Substantia nigra (tissue), 51 donors: ENCODE measurements at places on chromosomes 6 and 20.
A peak's percentile ranks its signal among the peaks of the same experiment; 100 is the strongest.

- DNase-seq, result no peak
Measured at GRCh38 chr20:36932476-36933426, 18.8 kb downstream of the SAMHD1 start.

DNA sequence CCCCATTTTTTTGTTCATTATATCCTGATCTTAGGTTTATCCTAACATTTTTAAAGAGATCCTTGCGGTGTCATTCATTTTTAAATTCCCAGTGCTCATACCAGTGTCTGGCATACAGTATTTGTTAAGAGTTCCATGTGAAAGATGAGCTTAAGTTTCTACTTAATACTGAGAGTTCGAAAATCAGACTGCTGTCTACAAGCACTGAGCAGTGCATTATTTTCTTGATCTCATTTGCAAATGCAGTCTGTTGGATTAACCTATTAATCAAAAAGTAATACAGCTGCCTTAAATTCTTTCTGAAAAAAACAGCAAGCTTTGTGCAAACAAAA, 663 bp downstream of the COQ3 start:
- DNase-seq, result no peak

DNA sequence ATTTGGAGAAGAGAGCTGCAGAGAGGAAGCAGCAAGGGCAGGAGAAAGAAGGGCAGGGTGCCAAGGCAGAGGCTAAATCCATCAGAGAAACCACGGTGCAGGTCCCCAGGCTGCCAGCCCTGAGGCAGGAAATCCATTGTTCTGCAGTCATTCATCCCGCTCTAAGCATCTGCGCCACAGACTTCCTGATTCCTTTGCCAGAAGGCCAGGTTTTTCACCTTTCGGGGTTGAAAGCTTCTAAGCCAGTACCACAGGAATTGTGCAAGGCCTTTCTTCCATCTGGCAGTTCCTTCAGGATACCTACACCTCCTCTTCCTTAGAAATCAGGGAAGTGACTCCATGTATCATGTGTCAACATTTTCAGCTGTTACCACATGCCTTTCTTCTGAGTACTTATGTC, 45.6 kb downstream of the ADGRF5 start:
- no peak for DNase-seq

GRCh38 chr20:38829296-38829875, 23.9 kb downstream of the PPP1R16B start:
- DNase-seq, result no peak

DNA sequence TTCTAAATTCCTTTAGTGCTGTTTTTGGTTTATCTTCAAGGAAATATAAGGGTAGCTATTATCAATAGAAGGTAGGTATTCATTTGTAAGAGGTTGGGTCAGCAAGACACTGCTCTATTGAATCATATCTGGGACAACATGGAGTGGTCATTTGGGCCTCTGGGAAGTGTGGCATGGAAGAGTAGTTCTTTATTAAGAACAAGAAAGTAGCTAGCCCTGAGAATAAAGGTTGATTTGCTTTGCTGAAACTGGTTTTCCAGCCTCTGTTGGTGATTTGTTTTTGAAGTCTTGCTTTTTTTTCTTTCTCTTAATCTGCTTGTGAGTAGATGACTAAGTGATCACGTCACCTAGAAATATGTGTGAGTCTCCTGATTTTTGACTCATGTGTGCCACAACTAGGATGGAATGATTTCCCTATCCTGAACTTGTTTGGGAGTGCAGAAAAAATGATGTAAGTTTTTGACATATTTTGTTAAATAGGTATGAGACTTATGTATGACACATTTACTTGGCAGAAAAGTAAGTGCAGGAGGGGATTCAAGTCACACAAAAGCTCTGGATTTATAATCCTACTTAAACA, 381.8 kb downstream of the CENPW start:
- DNase-seq, result no peak

GRCh38 chr6:25488156-25488555, 163.9 kb upstream of the SCGN start:
- no peak for DNase-seq

- DNase-seq, result no peak
Measured at GRCh38 chr6:45687570-45687969, 309.8 kb upstream of the SUPT3H start.

DNA sequence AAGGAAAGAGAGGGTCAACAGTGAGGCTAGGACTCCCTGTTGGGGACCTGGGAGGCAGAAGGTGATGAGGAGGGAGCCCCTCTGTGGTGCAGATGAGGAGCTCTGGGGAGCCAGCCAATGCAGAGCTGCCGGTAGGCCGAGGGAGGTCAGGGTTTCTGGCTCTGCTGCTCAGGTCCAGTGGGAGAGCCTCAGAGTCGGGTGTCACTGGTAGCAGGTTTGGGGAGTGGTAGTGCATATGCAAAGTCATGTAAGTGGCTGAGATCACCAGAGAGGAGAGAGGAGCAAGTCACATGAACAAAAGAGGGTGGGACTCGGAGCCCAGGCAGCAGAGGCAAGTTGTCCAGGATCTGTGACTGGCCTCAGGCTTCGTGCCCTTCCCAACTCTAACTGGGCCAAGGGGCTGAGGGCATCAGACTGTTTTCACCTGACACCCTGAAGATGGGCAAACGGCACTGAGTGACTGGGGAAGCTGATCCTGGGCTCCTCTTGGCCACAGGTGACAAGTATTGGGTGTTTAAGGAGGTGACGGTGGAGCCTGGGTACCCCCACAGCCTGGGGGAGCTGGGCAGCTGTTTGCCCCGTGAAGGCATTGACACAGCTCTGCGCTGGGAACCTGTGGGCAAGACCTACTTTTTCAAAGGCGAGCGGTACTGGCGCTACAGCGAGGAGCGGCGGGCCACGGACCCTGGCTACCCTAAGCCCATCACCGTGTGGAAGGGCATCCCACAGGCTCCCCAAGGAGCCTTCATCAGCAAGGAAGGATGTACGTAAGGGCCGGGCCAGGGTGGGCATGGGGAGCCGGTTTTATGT, 6.6 kb downstream of the MMP24OS start:
- no peak for DNase-seq

DNA sequence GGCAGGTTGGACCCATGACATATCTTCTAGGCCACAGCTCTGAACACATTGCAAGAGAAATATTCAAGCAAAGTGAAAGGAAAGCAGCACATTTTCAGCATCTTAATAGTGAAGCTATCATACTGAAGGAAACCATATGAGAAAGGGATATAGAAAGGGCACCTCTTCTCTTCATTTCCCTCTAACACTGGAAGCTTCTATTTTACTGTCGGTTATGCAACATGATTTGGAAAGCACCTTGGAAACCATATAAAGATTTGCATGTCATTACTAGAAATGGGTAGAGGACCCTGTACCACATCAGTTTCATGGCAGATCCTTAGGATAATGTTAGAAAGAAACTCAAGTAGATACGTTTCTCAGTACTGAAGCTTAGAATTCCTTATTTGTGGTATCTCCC, 70.5 kb upstream of the HMGN3 start:
- DNase-seq, result no peak

GRCh38 chr6:162621246-162621645, 106.3 kb downstream of the PRKN start:
- DNase-seq, result no peak

DNA sequence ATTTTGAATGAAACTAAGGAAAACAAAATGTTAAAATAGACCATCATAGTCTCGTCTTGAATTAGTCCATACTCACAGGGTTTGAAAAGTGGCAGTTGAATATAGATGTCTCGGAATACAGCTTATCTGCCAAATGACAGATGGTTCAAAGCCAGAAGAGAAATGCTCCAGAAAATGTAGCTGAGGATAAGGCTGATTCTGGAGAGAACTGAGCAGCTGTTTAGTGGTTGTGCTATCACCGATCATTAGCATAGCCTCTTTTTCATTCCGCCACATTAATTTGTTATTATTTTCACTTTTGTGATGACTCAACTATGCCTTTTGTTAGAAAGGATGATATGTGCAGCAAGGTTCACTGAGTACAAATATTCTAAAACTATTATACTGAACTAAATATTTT, 390.2 kb upstream of the MAN1A1 start:
- DNase-seq, result no peak

- no peak for DNase-seq
Measured at GRCh38 chr20:35826397-35826998, 54.7 kb downstream of the PHF20 start.

- DNase-seq, result no peak
Measured at GRCh38 chr20:36173451-36173933, 19.0 kb downstream of the EPB41L1 start.

DNA sequence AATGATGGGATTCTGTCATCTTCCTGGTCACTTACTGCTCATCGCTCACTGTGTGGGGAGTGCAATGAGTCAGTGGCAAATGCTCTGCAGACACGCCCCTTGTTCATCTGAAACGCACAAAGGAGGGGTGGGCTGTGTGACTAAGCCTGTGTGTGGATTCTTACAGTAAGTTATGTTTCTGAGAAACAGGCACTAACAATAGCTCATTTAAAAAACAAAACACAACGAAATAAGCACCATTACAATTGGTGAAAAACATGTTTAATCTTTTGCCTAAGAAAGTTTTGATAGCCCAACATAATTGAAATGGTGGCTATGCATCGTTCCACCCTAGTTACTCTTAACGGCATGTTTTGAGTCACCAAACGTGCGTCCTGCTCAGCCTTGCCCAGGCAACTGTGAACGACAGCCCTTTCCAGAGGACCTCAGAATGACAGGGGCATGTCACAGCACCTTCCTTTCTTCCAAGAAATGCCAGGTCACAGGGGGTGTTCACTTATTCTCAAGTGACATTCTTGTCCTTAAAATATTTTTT, 118.4 kb upstream of the SGK1 start:
- DNase-seq, result peak; percentile 53

GRCh38 chr20:39458452-39458851, 496.3 kb downstream of the DHX35 start:
- no peak for DNase-seq

DNA sequence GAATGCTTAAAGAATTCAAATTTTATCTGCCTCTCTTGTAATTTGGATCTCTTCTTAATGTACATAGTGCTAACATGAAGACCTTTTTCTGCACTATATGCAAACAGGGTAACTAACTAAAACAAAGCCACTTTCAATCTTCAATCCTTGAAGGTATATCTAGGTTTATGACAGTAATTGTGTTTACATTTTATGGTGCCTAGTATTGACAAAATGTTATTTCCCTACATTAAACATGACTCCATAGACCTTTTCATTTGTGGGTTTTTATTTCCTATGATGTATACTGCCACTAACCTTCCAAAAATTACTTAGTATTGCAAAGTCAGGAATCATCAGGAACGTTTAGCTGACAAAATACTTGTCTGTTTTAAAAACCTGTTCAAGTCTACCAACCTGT, 95.9 kb downstream of the B3GAT2 start:
- DNase-seq, result no peak

- DNase-seq, result no peak
Measured at GRCh38 chr6:119390247-119390793, 40.8 kb upstream of the MAN1A1 start.

GRCh38 chr20:50523552-50524167, 13.5 kb downstream of the PTPN1 start:
- DNase-seq, result no peak

GRCh38 chr6:84390334-84390733, 162.9 kb upstream of the CEP162 start:
- no peak for DNase-seq

- no peak for DNase-seq
Measured at GRCh38 chr20:23367770-23368169, 5.8 kb downstream of the GZF1 start.

GRCh38 chr6:159998538-159998937, 29.7 kb downstream of the IGF2R start:
- DNase-seq, result no peak

GRCh38 chr6:94417363-94417762, 998.0 kb upstream of the EPHA7 start:
- DNase-seq, result no peak

- no peak for DNase-seq
Measured at GRCh38 chr6:84457276-84457675, 229.8 kb upstream of the CEP162 start.

DNA sequence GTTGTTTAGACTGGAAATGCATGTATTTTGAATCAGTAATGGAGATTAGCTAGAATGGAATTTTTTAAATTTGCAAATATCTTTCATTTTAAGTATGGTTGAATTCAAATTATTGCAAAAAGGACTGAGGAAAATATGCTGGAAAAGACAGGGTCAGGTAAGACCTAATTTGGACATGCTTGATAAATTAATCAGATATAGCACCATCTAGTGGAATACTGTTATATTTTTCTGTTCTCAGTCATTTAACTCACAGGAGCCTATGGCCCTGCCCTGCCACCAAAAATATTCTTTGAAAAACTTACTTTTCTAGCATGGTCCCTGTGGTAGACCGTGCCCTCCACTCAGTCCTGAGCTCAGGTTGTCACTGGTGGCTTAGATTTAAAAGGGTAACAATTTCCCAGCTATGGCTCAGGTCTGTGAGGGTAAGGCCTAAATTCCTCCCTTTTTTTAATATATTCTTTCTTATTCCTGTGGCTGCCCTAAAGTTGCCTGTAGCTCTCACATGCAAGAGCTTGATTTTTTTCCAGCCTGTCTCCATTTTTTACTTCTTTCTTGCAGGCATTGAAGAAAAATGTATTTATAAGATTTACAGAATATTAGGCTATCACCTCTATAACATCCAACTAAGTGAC, 25.3 kb upstream of the KIAA1586 start:
- no peak for DNase-seq

DNA sequence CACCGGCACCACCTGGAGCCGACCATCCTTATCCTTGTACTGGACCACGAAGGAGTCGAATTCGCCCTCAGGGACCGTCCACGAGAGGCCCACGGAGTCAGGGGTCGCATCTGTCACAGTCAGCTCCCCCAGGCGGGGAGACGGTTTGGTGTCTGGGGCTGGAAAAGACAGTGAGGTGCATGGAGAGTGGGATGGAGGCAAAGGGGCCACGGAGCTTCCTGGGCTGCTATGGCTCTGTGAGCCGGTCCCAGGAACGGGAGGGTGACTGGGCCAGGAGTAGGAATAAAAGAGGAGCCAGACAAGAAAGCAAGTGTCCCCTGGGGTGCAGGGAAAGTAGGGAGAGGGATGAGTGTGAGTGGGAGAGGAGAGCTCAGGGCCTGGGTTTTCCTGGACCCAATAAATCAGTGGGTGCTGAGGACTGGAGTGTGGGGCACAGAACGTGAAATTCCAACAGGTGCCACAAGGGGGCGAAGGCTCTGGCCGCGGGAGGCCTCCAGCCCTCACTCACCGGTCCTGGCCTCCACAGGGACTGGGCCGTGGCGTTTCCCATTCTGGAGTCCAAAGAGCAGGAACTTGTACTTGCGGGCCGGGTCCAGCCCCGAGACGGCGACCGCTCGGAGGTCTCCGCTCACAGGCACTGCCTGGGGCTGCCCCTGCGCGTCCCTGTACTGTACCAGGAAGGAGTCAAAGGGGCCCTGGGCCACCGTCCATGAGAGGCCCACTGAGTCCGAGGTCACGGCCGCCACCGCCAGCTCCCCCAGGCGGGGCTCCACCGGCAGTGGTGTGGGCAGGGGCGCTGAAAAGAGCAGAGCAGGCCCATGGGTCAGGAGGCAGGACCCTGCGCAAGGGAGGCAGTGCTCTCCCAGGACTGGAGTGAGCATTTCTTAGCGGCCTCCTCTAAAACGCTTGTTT, 9.9 kb downstream of the CYP21A2 start:
- peak; percentile 41 for DNase-seq

DNA sequence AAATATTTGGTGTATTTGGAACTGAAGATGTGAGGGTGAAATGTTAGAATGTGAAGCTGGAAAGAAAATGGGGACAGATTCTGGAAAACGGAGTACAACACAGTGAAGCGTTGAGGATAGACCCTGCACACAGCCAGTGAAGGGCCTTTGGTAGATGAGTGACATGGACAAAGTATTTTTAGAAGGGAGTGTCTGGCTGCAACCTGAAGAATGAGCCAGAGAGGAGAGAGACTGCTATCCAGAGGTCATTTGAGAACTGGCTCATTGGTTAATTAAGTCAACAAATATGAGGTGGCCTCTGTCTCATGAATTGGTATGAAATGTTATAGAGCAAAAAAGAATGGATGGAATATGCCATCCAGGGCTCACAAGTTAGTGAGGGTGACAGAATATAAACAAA, 310.5 kb downstream of the PACRG start:
- no peak for DNase-seq
